ENCODE measurements at places on chromosomes 12 and 14.

GRCh38 chr12:90501412-90501811 lies 453.6 kb downstream of the CCER1 start:
- DNase-seq: no peak

DNA sequence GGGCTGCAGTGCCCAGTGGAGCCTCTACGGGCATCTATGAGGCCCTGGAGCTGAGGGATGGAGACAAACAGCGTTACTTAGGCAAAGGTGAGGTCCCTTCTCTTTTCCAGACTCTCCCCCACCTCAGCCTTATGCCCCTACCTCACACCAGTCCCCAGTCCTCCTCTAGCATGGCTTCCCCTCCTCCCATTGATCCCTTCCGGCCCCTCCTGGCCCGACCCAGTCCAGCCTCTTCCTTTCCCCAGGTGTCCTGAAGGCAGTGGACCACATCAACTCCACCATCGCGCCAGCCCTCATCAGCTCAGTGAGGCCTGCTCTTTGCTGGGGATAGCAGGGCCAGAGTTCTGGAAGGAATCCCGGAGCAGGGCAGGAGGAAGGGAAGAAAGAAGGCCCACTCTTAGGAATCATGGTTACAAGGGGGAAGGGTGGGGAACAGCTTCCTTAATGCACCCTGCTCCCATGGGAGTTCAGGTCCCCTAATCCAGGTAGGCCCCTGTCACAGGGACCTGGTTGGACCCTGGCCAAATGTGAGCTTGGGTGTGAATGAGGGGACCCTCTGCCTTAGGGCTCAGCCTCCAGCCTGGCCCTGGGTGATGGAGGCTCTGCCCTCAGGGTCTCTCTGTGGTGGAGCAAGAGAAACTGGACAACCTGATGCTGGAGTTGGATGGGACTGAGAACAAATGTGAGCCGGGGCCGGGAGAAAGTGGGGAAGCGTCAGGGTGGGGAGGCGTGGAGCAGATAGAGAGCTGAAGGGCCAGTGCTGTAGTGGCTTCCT lies 2.2 kb downstream of the ENO2 start:
- DNase-seq: no peak

- no peak for DNase-seq
These were observed 65.0 kb downstream of the NUMB start for GRCh38 chr14:73393375-73393774.

- DNase-seq: no peak
These were observed 73.3 kb downstream of the NCOR2 start for GRCh38 chr12:124493809-124494750.

DNA sequence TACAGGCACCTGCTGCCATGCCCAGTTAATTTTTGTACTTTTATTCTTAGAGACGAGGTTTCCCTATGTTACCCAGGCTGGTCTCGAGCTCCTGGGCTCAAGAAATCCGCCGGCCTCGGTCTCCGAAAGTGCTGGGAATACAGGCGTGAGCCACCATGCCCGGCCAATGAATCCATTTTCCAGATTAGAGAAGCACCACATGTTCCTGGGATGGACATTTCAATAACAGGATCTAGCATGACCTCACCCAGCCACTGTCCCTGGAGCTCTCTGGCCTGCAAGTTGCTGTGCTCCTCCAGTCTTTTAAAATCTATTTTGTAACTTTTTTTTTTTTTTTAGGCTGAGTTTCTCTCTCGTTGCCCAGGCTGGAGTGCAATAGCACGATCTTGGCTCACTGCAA lies 2.2 kb downstream of the GPR132 start:
- no peak for DNase-seq
